ENCODE measurements at places on chromosomes 11 and 22.

DNA sequence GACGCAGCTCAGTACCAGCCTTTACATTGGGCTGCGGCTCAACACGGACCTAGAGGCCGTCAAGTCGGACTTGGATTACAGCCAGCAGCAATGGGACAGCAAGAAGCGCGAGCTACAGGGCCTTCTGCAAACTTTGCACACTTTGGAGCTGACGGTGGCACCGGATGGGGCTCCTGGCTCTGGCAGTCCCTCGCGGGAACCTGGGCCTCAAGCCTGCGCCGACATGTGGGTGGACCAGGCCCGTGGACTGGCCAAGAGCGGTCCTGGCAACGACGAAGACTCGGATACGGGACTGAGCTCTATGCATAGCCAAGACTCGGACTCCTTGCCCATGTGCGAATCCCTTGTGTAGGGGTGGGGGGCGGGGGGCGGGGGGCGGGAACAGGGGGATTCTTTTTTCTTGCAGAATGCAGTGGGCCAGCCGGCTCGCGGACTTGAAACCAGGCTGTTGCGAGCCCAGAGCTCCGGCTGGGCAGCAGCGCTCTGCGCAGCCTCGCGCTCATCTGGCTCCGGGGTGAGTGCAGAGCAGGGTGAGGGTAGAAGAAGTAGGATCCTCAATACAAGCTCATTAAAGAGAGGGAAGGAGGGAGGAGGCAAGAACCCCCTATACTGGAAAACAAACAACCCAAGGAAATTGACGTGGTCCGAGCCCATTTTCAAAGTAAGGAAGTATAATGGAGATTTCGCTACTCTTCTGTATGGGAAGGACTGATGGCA is 1.8 kb downstream of the RASSF10 start:
- no peak for DNase-seq

- no peak for DNase-seq
Observed at GRCh38 chr22:50011447-50012210, 936 bp downstream of the IL17REL start.

DNA sequence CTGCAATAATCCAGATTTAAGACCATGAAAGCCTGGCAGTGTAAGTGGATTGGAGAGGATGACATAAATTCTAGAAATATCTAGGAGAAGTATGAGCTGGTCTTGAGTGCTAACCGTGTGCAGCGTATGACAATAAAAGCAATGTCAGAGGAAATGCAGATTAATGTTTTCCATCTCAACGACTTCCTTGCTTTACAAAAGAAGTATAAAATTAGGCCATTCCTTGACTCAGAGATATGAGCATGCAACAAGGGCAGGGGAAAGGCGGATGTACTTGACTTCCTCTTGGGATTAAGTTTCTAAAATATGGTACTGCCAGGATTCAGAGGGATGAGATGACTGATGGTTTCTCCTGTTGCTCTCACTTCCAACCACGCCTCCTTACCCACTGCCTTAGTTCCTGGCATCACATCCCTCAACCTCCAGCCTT is 32.3 kb downstream of the ADAMTS15 start:
- no peak for DNase-seq

GRCh38 chr22:35749808-35750207 is 32.1 kb downstream of the APOL5 start:
- no peak for DNase-seq

GRCh38 chr11:124174001-124174583 is 9.1 kb upstream of the OR10D3 start:
- DNase-seq: peak; percentile 38

- DNase-seq: no peak
Observed at GRCh38 chr11:76424891-76425290, 19.9 kb upstream of the EMSY start.

GRCh38 chr22:42419243-42419881 is 12.8 kb downstream of the NFAM1 start:
- peak; percentile 76 for DNase-seq

- peak; percentile 78 for DNase-seq
Observed at GRCh38 chr11:3732671-3733436, 61.7 kb upstream of the CHRNA10 start.

GRCh38 chr11:14029971-14030920 is 67.7 kb downstream of the SPON1 start:
- no peak for DNase-seq

DNA sequence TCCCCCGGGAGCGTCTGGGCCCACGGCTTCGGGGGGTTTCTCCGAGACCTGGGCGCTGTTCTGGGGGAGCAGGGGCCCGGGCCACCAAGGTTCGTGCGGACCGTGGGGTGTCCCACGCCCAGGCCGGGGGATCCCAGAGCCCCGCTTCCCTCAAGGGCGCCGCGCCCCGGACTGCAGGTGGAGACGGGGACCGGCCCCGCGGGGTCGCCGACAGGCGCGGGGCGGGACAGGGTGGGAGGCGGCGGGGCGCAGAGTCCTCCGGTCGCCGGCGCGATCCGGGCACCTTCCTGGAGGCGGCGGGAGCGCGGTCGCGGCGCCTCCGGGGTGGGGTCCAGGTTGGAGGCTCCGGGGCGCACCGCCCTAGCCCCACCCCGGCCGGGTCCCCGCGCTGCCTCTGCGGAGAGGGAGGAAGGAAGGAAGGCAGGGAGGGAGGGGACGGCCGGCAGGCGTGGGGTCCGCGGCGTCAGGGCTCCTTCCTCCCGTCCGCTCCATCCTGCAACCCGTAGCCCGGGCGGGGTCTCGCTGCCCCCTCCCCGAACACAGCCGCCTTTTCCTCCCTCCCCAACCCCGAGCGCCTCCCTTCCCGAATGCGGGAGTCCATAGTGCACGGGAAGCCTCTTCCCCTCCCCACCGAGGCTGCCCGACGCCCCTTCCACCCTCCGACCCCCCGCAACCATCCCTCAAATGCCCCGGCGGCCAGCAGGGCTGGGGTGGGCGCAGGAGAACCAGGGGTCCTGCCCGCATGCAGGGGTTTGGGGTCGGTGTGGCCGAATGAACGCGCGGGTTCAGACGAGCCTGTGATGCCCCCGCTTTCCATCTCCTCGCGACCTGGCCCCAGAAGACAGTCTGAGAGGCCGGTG is 4.3 kb upstream of the ZBED4 start:
- DNase-seq: no peak

DNA sequence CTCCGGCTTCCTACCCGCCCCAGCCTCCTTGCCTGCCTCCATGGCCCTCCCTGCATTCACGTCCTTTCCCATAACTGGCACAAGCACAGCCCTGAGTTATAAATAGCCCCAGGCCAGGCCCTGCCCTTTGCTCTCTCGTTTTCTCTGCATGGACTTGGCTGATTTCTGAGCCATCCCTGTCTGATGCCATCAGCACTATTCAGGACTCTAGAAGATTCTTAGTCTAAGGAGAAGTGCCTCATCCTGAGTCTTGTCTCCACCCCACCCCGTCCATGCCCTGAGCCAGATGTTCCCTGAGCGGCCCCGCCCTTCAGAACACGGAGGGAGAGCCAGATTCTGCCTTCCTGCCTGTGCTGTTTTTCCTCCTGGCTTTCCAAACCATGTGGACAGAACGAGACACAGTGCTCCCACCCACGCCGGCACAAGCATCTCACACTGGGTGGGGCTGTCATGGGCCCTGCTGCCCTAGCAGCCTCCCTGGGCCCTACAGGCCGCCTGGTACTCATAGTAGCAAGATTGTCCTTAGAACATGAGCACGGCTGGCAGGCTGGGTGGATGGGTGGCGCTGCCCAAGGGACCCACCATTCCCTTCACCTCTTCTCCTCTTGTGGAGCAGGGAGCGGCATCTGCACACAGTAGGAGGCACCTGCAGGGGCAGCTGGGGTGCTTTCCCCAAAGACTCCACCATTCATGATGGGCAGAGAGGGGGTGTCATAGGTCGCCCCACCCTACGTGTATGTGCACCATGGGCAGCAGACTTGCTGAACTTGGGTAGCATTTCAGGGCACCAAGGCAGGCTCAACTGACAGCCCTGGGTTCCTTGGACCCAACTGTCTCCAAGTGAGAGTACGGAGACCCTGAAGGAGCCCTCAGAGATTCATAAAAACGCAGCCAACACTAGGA is 76.9 kb downstream of the BCR start:
- no peak for DNase-seq

- DNase-seq: no peak
Observed at GRCh38 chr11:18853086-18853720, 61.6 kb upstream of the PTPN5 start.
